CD4-positive, alpha-beta T cell treated with Interleukin-12 subunit alpha and Interleukin-12 subunit beta, for 1 hour (primary cell): ENCODE measurements at places on chromosomes 6 and 20.
A peak's percentile ranks its signal among the peaks of the same experiment; 100 is the strongest.

GRCh38 chr6:139003751-139004150 is 15.7 kb upstream of the REPS1 start:
- no peak for DNase-seq

- no peak for DNase-seq
Measured at GRCh38 chr6:100948381-100949133, 67.4 kb upstream of the ASCC3 start.

GRCh38 chr6:100592929-100593328 is 128.2 kb upstream of the SIM1 start:
- no peak for DNase-seq

DNA sequence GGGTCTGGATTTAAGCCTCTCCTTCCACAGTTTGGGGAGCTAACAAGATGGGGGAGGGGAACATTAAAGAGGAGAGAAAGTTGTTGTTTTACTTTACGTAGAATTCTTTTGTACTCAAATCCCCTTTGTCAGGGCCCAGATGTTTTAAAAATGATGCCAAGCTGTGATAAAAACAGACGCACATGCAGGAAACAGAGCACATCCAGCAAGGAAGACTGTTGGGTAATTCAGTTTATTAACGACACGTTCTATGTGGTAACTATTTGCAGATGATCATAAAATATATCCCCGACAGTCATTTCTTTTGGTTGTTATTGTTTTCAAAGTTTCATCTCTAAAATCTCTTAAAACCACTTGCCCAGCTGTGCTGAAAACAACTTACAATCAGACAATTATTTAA is 307.0 kb upstream of the PRDM1 start:
- DNase-seq: no peak

DNA sequence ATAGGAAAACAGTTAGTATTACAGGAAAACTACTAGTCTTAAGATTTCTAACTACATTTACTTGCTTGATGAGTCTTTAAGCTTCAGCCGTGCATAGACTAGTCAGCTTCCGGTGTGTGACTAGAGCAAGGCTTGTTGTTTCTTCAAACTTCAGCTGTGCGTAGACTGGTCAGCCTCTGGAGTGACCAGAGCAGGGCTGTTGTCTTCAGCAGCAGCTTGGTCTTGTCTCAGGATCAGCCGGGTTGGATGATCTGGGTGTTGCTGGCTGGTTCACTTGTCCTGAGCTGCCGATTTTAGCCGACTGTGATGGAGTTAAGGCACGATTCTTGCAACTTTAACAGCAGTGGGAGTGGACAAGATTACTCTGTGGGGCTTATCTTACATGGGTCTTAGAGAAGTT is 44.7 kb downstream of the HLA-C start:
- no peak for DNase-seq

DNA sequence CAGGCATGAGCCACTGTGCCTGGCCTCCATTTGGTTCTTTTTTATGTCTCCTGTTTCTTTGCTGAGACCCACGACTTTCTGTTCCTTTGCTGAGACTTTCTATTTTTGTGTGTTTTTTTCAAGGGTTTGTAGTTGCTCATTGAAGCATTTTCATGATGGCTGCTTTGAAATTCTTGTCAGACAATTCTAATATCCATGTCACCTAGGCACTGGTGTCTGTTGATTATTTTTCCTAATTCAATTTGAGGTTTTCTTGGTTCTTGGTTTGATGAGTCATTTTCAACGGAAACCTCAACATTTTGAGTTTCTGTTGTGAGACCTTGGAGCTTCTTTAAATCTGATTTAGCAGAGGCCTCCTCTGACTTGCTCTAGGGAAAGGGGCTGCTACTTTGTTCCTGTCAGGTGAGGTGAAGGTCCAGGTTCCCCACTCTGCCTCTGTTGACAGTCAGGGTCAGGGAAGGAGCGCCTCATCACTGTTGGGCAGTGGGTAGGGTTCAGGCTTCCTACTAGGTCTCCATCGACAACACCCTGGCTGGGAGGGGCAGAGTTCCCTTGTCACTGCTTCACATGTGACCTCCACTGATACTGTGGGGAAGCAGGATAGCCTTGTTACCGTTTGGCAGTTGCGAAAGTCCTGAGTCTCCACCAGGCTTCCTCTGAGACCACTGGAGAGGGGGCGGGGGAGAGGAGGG is 67.2 kb upstream of the RNF24 start:
- peak; percentile 70 for DNase-seq

DNA sequence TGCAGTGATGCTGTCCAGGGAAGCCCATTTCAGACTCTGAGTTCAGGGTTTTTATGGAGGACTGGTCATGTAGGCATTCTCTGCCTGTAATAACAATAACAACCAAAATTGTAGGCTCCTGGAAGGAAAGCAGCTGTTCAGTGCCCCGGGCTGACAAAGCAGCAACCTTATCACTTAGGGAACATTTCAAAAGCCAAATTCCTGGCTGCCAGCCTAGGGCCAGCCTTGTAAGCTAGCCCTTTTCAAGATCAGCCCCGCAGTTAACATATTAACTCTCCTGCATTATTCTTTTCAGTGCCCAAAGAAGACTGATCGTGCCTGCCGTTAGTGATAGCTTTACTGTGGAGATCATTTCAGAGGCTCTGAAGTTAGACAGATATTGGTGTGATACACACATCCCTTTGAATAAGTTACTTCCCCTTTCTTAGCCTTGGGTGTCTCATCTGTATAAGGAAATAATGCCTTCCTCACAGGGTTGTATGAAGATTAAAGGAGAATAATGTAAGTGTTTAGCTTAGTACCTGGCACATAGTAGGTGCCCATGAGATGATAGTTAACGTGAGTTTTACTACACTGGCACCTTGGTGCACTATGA is 44.1 kb downstream of the CTNNBL1 start:
- no peak for DNase-seq

GRCh38 chr6:89311853-89312531 is 3.1 kb downstream of the GABRR2 start:
- no peak for DNase-seq

GRCh38 chr6:127100510-127101140 is 17.8 kb upstream of the RSPO3 start:
- no peak for DNase-seq

DNA sequence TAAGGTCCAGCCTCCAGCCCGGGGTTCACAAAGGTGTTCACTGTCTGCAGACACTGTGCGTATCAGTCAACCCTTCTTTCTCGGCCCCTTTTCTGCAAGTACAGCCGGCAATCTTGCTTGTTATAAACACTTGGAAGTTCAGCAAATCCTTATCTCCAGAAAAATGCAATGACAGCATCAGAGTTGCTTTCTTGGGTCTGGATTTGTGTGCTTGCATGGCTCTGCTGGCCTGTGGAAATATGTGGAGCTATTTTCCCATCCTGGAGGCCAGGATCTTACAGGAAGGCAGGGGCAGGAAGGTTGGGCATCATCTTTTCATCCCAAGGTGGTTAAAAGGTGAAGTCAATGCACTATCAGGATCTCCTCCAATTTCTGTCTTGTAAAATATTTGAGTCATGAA is 100.3 kb downstream of the SMOC2 start:
- DNase-seq: no peak

GRCh38 chr6:116385921-116386320 is 15.2 kb downstream of the DSE start:
- DNase-seq: no peak

DNA sequence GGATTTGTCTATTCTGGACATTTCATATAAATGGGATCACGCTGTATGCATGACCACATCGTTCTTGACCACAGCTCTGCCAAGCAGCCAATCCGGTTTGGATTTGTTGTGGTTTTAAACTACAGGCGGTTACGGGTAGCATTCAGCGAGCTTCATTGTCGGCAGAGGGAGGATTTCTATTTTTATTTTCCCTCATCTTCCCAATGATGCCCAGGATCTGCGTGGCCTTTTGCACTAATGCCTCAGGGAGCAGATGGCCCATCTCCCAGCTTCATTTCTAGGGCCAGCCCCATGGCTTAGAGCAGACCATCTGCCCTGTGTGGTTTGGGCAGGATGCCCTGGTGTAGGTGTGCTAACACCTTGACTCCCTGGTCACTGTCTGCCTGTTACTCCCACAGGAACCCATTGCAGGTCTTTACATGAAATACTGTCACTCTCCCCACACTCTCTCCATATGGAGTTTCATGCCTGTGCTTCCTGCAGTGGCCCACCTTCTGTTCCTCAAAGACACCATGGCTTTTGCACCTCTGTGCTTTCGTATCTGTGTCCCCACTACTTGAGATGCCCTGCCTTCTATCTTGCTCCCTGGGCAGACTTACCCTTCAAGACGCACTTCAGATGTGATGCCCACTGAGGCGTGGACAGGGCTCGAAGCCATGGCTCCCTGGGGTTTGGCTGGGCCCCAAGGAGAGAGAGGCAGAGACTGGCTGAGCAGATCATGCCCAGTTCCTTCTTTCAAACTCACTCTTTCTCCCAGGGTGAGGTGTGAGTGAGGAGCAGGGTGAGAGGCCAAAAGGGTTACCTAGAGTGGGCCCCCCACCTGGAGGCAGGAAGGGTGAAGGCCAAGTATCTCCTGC is 26.0 kb downstream of the SDCBP2 start:
- DNase-seq: no peak

- DNase-seq: no peak
Measured at GRCh38 chr20:46979603-46980241, 85.1 kb downstream of the EYA2 start.

DNA sequence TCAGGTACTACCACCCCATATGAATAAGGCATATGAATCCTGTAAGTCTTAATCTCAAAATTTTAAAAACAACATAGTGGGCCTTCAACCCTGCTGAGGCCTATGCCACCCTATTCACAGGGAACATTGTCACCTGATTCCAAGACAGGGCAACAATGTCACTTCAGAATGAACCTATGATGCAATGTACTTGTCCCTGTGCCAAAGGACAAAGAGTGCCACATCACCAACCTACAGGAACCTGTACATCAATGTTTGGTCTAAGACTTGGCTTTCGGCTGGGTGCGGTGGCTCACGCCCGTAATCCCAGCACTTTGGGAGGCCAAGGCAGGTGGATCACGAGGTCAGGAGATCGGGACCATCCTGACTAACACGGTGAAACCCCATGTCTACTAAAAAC is 318.5 kb upstream of the JARID2 start:
- no peak for DNase-seq

GRCh38 chr6:79466207-79466834 is 70.9 kb downstream of the LCA5 start:
- no peak for DNase-seq

- DNase-seq: no peak
Measured at GRCh38 chr6:137903933-137904821, 37.1 kb downstream of the TNFAIP3 start.

GRCh38 chr6:90701146-90701781 is 114.4 kb upstream of the MAP3K7 start:
- no peak for DNase-seq

- no peak for DNase-seq
Measured at GRCh38 chr6:54037277-54037779, 73.9 kb upstream of the MLIP start.

GRCh38 chr6:45835721-45836437 is 179.8 kb downstream of the CLIC5 start:
- no peak for DNase-seq

GRCh38 chr6:142624978-142625715 is 319.8 kb downstream of the HIVEP2 start:
- no peak for DNase-seq

DNA sequence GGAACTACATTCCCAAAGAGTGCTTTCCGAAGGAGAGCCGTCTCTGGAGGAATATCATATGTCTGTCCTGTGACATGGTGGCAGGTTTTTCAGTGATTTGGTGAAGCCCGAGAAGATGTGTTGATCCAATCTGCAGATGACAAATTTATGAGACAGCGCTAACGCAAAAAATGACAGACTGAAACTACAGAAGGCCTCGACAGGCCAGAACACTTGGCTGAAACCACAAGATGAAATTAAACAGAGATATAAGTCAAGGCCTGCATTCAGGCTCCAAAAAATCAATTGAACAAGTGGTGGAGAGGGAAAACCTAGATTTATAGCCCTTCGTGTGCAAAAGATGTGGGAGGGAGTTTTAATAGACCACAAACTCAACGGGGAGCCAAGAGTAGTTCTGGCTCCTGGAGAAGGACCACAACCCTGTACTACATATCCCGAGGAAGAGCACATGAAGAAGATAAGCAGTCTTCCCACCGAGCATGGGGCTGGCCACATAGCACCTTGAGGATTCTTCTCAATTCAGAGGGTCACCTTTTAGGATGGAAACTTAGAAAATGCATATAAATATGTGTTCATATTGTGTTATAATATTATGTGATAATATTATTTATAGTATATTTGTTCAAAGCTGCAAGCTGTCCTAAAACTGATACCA is 231.3 kb upstream of the PDE10A start:
- DNase-seq: no peak

- DNase-seq: no peak
Measured at GRCh38 chr20:49987868-49988690, 5.3 kb downstream of the SNAI1 start.

- DNase-seq: no peak
Measured at GRCh38 chr20:52668626-52669025, 303.5 kb upstream of the TSHZ2 start.

DNA sequence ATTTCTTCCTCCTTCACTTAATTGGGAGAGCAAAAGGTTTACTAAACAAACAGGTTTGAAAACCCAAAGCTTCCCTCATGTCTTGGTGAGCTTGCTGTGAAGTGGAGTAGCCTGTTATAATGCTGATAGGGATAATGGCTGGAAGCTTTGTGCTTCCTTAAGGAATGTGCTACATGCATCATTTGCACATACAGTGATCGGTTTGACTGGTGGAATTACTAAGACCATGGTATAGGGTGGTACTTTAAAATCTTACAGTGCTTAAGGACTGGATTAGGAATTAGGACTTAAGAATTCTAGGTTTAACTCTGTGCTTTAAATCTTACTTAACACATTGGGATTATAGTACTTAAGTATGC is 75.7 kb downstream of the ARID1B start:
- DNase-seq: no peak

DNA sequence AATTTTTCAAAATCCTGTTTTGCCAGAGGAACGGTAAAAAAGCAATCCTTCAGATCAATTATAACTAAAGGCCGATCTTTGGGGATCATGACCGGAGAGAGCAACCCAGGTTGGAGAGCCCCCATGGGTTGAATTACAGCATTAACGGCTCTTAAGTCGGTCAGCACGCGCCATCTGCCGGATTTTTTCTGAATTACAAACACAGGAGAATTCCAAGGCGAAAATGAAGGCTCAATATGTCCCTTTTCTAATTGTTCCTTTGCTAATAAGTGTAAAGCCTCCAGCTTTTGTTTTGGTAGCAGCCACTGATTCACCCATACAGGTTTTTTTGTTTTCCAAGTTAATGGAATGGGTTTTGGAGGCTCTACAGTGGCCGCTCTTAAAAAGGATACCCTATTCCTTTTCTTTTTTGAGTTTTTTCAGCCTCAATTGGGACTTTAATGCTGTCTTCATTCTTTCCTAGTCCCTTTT is 16.9 kb upstream of the PTCRA start:
- DNase-seq: peak; percentile 81

DNA sequence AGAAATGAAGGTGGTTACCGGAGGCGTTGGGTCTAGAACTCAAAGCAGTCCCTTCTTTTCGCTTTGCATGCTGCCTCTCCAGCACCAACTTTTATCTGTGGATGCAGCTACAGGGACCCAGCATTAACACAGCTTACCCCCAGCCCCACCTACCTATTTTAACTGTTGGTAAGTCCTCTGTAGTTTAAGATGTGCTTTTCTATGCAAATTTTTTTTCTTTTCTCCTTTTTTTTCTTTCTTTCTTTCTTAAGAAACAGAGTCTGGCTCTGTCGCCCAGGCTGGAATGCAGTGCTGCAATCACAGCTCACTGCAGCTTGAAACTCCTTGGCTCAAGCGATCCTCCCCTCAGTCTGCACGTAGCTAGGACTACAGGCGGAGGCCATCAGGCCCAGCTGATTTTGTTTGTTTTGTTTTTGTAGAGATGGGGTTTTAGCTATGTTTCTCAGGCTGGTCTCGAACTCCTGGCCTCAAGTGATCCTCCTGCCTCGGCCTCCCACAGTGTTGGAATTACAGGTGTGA is 6.5 kb upstream of the USP45 start:
- no peak for DNase-seq
